ENCODE measurements at places on chromosomes 1 and 21.

- no peak for DNase-seq
Measured at GRCh38 chr1:22930240-22930912, 42.3 kb downstream of the LACTBL1 start.

GRCh38 chr1:65323246-65323645 lies 13.9 kb downstream of the DNAJC6 start:
- no peak for DNase-seq

- no peak for DNase-seq
Measured at GRCh38 chr1:18020021-18020817, 87.4 kb upstream of the IGSF21 start.

DNA sequence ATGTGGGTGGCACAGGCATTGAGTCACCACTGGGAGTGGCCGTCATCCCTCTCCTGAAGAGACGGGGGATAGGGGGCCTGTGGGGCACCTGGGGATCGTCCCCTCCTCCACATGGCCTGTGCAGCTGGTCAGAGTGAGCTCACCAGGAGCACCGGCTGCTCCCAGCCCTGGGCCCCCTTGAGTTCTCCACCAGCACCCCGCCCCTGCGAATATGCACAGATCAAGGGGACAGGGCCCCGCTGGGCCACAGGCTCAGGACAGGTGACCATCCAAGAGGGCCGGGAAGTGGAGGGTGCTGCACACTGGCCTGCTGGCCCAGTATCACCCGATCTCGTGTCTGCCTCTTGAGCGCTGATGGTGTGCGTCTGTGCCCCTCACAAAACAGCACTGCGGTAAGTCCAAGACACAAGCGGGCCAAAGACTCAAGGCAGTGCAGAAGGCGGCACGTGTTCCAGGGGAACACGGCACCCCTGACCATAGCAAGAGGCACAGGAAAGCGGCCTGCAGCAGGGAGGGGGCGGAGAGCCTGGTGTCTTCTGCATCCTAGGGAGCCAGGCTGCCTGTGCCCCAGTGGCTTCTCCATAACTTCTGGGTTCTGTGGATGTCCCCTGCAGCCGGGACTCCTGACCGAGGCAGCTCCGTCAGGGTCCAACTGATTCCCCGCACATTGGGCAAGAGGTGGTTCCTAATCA lies 18.1 kb upstream of the TSPEAR start:
- DNase-seq: no peak

GRCh38 chr1:220962031-220962751 lies 82.9 kb downstream of the HLX start:
- no peak for DNase-seq

GRCh38 chr1:179010671-179011070 lies 15.0 kb upstream of the FAM20B start:
- DNase-seq: no peak

GRCh38 chr1:245288796-245289195 lies 134.0 kb downstream of the KIF26B start:
- no peak for DNase-seq

- DNase-seq: no peak
Measured at GRCh38 chr1:200366577-200367253, 43.1 kb downstream of the ZNF281 start.

DNA sequence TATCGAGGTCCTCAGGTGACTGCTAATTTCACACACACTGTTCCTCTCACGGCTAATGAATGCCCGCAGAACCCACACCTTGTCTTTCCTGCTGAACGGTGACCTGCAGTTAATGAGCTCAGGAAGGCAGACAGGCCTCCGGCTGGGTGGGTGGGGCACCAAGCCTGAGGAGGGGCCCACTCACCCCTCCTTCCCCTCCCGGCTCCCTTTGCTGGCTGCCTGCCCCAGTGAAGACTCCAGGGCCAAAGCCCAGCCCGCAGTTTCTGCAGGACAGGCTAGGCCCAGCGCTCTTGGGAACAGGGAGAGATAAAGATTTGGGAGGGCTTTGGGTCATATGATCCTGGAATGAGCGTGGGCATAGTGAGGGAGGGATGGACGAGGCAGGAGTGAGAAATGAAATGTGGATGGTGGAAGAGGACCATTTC lies 26.4 kb downstream of the FOXO6 start:
- DNase-seq: no peak

Measured in GF-D8 (cell line).